ENCODE measurements at places on chromosomes 13 and 19. TPM values are rescaled to one million over a fixed set of nuclear protein-coding genes. Genes with fewer than 3 reads are reported as not detected.

GRCh38 chr13:80654638-80655249 is 313.8 kb upstream of the SPRY2 start:
- DNase-seq: peak; percentile 15

The SCEL gene
- 0.09 TPM for polyA plus RNA-seq

- no peak for DNase-seq
These were observed 51.1 kb downstream of the LMO7 start for GRCh38 chr13:75687150-75687763.

- no peak for DNase-seq
These were observed 2.1 kb downstream of the TMEM255B start for GRCh38 chr13:113761136-113761535.

The RETN gene
- polyA plus RNA-seq: 0.84 TPM

The IGFL1 gene
- not detected for polyA plus RNA-seq

The C19orf85 gene
- polyA plus RNA-seq: not detected

DNA sequence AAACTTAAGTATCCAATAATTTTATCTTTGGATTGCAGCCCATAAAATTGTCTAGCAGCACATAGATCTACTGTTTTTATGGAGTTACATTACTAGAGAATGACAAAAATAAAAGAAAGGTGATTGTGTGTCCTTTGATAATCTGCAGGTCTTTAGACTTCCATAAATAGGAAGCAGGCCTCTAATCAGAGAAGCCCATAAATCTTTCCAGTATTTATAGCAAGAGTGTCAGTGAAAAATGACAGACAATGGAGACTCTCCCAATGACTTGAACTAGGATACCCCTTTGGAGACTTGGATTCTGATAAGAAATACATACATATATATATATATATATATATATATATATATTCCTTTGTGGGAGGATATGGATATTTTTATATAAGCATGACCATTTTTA is 351.2 kb downstream of the PCDH17 start:
- no peak for DNase-seq

GRCh38 chr19:55273978-55274707 is 5.8 kb downstream of the HSPBP1 start:
- no peak for DNase-seq

GRCh38 chr19:343941-344624 is 513 bp downstream of the MIER2 start:
- DNase-seq: no peak

DNA sequence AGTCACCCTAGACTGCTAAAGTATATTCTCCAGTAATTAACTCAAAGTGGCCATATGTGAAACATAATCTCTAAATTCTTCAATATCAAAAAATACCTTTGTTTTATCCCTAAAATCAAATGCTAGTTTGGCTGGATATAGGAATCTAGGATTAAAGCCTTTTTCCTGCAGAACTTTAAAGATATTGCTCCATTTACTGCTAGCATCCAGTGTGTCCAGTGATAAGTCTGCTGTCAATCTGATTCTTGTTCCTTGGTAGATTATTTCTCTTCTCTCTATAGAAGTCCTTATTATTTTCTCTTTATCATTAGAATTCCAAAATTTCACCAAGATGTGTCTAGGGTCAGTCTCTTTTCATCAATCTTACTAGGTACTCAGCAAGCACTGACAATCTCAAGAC is 384.6 kb downstream of the FGF14 start:
- DNase-seq: no peak

The RUVBL2 gene
- polyA plus RNA-seq: 58.1 TPM

The ZNF160 gene
- polyA plus RNA-seq: 72.7 TPM

Data from right lung (tissue), 10 donors.